ENCODE measurements at places on chromosomes 7 and 10. TPM values are rescaled to one million over a fixed set of nuclear protein-coding genes. Genes with fewer than 3 reads are reported as not detected.
A peak's percentile ranks its signal among the peaks of the same experiment; 100 is the strongest.

GRCh38 chr7:155795401-155795800, 16.9 kb downstream of the SHH start:
- H3K4me1 ChIP-seq: peaks cover 8% of the 10 kb centered on the region
- no peak for DNase-seq
- no peaks in the 10 kb centered on the region for H3K36me3 ChIP-seq
- no peak overlapping the region for H3K27ac ChIP-seq
- H3K4me3 ChIP-seq: no peak overlapping the region
- H3K27me3 ChIP-seq: peaks cover 25% of the 10 kb centered on the region

The NODAL gene
- total RNA-seq: not detected

The TLX1 gene
- not detected for total RNA-seq

The IFIT1 gene
- 2.7 TPM for total RNA-seq

The CARD11 gene
- 101 TPM for total RNA-seq

- DNase-seq: no peak
- no peaks in the 10 kb centered on the region for H3K4me1 ChIP-seq
- H3K27me3 ChIP-seq: no peaks in the 10 kb centered on the region
- no peak overlapping the region for H3K4me3 ChIP-seq
- H3K36me3 ChIP-seq: no peaks in the 10 kb centered on the region
Measured at GRCh38 chr7:81339946-81340345, 421.1 kb upstream of the SEMA3C start.

DNA sequence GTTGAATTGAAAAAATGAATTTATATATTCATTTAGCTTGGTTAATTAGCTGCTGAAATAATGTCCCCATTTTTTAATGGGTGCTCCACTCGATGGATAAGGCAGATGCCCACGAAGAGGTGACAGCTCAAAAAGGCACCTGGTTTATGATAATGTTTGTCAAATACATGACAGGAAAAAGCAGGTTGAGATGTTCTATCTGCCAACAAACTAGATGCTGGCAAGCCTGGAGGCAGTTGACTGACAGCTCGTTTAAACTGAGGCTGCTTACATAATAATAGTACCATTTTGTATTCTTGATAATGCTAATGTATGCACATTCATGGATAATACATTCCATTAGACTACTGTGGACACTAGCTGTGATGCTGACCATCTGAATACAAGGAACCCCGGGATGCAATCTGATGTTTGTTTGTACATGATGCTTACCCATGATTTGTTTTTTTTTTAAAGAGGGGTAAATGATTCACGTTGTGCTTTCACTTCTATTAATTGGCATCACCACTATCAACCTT, 69.0 kb upstream of the GPR158 start:
- H3K4me1 ChIP-seq: no peaks in the 10 kb centered on the region
- peaks cover 21% of the 10 kb centered on the region for H3K27me3 ChIP-seq
- no peaks in the 10 kb centered on the region for H3K36me3 ChIP-seq
- H3K4me3 ChIP-seq: no peak overlapping the region
- no peak for DNase-seq

DNA sequence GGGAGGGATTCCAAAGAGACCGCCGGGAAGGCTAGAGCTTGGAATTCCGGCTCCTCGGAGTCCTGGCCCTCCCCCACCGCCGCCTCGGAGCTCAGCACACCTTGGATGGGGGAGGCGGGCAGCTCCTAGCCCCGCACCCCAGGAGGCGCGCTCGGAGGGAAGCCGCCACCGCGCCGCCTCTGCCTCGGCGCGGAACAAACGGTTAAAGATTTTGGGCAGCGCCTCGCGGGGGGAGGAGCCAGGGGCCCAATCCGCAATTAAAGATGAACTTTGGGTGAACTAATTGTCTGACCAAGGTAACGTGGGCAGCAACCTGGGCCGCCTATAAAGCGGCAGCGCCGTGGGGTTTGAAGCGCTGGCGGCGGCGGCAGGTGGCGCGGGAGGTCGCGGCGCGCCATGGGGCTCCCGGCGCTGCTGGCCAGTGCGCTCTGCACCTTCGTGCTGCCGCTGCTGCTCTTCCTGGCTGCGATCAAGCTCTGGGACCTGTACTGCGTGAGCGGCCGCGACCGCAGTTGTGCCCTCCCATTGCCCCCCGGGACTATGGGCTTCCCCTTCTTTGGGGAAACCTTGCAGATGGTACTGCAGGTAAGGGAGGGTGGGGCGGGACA, at the start of gene CYP26A1:
CYP26A1 (plus strand) TSS at position 355 of the 608 bp plus-strand sequence; CDS start at position 397, 42 bp downstream.
- peaks cover 89% of the 10 kb centered on the region for H3K27me3 ChIP-seq
- no peak within 1 kb of the TSS for H3K27ac ChIP-seq
- peaks cover 34% of the 10 kb centered on the region for H3K4me1 ChIP-seq
- no peak for DNase-seq
- H3K36me3 ChIP-seq: no peaks in the 10 kb centered on the region
- peak within 1 kb of the TSS; percentile 93 for H3K4me3 ChIP-seq

DNA sequence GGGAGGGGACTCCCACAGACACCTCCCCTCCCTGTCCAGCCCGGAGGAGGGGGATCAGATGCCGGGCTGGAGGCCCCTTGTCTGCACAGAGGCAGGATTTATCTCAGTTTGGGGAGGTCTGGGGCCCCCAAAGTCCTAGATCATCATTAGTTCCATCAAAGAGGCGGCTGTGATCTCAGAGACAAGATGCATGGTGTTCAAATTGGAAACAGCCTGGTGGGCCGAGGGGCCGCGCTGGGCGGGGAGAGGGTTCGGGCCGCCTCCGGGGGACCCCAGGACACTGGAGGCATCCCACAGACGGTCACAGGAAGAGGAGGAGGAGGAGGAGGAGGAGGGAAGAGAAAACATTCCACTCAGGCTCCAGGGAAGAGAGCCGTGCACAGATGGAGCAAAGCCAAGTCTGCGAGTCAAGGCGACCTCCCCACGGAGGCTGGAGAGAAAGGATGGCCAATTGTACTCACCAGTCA, 69.5 kb upstream of the CUX1 start:
- H3K27me3 ChIP-seq: no peaks in the 10 kb centered on the region
- no peak overlapping the region for H3K4me3 ChIP-seq
- DNase-seq: no peak
- no peak overlapping the region for H3K27ac ChIP-seq
- peaks cover 5% of the 10 kb centered on the region for H3K4me1 ChIP-seq
- no peaks in the 10 kb centered on the region for H3K36me3 ChIP-seq

DNA sequence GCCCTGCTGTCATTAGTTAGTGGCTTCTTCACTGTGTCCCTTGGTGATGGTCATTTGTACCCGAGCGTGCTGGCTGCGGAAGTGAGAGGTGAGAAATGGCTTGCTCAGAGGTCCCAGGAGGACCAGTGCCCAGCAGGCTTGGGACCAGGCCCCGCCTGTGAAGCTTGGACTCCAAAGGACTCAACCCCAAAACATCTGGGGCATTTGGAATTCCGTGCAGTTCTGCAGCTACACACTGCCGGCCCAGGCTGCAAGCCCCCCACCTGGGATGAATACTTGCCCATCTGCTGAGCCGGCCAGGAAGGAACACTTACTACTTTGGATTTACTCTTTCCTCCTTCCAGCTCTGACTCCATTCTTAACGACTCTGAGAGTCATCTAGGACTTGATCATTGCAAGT, 18.0 kb downstream of the ECHDC3 start:
- no peak overlapping the region for H3K4me3 ChIP-seq
- DNase-seq: no peak
- H3K36me3 ChIP-seq: no peaks in the 10 kb centered on the region

DNA sequence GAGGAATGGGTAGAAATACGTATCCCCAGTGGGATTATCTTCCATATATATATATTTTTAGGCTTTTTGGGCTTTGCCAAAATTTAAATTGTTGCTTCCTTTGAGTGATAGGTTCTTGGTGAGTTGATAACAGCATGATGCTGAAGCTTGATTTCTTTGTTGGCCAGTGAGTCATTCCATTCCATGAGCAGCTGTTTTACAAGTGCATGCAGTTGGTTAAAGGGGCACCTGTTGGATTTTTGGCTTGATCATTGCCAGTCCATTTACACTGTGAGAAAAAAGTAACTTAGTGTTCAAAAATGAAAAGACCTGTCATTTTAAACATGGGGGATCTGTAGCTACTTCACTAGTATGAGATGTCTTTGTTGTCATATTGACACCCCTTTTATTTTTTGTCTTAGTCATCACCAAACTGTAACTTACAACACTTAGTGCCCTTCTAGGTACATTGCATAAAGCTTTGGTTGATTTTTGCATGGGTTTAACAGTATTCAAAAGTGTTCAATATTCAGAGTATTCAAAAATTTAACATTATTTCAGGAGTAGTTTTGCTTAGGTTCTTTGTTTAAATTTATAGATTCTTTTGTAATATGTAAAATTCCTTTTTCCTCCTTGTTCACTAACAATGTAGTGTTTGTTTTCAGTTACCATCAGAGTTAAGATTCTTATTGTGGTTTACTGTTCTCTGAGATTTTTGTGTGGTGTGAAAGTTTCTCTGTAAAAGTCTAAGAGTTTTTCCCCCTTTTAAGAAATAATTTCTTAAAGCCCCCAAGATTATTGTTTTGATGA, 8.8 kb downstream of the AKAP9 start:
- DNase-seq: no peak
- no peaks in the 10 kb centered on the region for H3K27me3 ChIP-seq
- peak overlapping the region; percentile 15 for H3K27ac ChIP-seq
- H3K4me1 ChIP-seq: peaks cover 35% of the 10 kb centered on the region
- no peak overlapping the region for H3K4me3 ChIP-seq

GRCh38 chr7:73314271-73314670, 5.6 kb upstream of the NSUN5 start:
- H3K27ac ChIP-seq: no peak overlapping the region
- peaks cover 4% of the 10 kb centered on the region for H3K4me1 ChIP-seq
- H3K36me3 ChIP-seq: no peaks in the 10 kb centered on the region
- no peak overlapping the region for H3K4me3 ChIP-seq
- no peaks in the 10 kb centered on the region for H3K27me3 ChIP-seq

- H3K36me3 ChIP-seq: peaks cover 4% of the 10 kb centered on the region
- no peak overlapping the region for H3K4me3 ChIP-seq
- no peak overlapping the region for H3K27ac ChIP-seq
- H3K27me3 ChIP-seq: no peaks in the 10 kb centered on the region
Measured at GRCh38 chr7:139692723-139693122, 85.1 kb downstream of the HIPK2 start.

GRCh38 chr7:23135755-23136154, 30.2 kb downstream of the KLHL7 start:
- H3K4me3 ChIP-seq: no peak overlapping the region
- no peak for DNase-seq
- H3K27ac ChIP-seq: no peak overlapping the region
- H3K36me3 ChIP-seq: no peaks in the 10 kb centered on the region
- H3K4me1 ChIP-seq: no peaks in the 10 kb centered on the region

The SLC29A3 gene
- 5.3 TPM for total RNA-seq

DNA sequence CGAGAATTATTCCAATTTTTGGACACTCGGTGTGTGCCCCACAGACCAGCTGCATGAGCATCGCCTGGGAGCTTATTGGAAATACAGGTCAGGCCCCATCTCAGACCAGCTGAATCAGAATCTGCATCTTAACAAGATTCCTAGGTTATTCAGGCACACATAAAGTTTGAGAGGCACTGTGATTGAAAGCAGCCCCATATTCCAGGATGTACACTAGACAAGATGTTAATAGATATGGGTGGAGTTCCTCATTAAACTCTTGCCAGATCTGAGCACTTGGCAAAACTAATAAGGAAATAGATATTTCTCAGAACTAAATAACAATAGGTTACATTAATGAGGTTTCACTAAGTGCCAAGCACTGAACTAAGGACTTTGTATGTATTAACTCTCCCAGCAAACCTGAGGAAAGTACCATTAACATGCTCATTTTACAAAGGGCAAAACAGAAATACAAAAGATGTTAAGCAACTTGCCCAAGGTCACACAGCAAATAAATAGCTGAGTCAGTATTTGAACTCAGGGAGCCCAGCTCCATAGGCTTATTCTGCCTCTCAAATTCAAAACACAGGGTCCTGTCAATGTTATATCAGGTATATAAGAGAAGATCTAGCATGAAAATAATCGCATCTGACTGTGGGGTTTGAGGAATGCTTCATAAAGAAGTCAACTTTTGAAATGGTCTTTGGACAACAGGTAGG, 29.9 kb downstream of the PPP1R3C start:
- H3K27me3 ChIP-seq: peaks cover 29% of the 10 kb centered on the region
- H3K4me1 ChIP-seq: peaks cover 9% of the 10 kb centered on the region
- peaks cover 1% of the 10 kb centered on the region for H3K36me3 ChIP-seq
- no peak for DNase-seq
- H3K4me3 ChIP-seq: no peak overlapping the region

- no peaks in the 10 kb centered on the region for H3K4me1 ChIP-seq
- H3K27me3 ChIP-seq: peaks cover 5% of the 10 kb centered on the region
- no peak overlapping the region for H3K4me3 ChIP-seq
- H3K36me3 ChIP-seq: no peaks in the 10 kb centered on the region
Measured at GRCh38 chr10:68112837-68113236, 3.5 kb downstream of the MYPN start.

All from activated T-cell treated with anti-CD3 and anti-CD28 coated beads, Interleukin-2, amount 50 U/mL, for 72 hours (primary cell).